ENCODE measurements at places on chromosomes 6 and 20.

GRCh38 chr6:14502551-14502950 lies 385.0 kb downstream of the CD83 start:
- DNase-seq, result no peak

GRCh38 chr20:62368392-62368975 lies 1.4 kb upstream of the LAMA5 start:
- no peak for DNase-seq

GRCh38 chr6:50390416-50390815 lies 322.9 kb upstream of the TFAP2D start:
- no peak for DNase-seq

GRCh38 chr6:107061125-107062020 lies 33.4 kb downstream of the MTRES1 start:
- DNase-seq, result no peak

DNA sequence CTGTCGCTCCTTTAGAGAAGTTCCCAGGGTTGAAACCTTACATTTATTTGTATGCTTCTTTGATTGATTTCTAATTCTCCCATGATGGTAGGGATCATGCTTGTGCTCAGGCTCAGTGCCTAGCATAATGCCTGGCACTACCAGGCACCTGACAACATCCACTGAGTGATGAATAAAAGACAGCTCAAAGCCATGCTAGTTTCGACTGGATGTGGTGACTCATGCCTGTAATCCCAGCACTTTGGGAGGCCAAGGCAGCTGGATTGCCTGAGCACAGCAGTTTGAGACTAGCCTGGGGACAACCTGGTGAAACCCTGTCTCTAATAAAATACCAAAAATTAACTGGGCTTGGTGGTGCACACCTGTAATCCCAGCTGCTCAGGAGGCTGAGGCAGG lies 11.6 kb upstream of the CD164 start:
- DNase-seq, result no peak

DNA sequence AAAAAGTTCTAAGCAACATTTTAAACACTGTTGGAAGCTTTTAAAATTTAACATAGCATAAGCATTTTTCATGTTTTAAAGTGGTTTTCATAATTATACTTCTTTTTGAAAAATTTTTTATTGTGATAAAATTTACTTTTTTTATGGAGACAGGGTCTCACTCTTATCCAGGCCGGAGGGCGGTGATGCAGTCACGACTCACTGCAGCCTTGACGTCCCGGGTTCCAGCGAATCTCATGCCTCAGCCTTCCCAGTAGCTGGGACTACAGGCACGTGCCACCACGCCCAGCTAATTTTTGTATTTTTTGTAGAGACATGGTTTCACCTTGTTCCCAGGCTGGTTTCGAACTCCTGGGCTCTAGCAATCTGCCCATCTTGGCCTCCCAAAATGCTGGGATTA lies 46.1 kb upstream of the TULP4 start:
- no peak for DNase-seq

- no peak for DNase-seq
Observed at GRCh38 chr6:149701714-149702113, 16.2 kb downstream of the LATS1 start.

DNA sequence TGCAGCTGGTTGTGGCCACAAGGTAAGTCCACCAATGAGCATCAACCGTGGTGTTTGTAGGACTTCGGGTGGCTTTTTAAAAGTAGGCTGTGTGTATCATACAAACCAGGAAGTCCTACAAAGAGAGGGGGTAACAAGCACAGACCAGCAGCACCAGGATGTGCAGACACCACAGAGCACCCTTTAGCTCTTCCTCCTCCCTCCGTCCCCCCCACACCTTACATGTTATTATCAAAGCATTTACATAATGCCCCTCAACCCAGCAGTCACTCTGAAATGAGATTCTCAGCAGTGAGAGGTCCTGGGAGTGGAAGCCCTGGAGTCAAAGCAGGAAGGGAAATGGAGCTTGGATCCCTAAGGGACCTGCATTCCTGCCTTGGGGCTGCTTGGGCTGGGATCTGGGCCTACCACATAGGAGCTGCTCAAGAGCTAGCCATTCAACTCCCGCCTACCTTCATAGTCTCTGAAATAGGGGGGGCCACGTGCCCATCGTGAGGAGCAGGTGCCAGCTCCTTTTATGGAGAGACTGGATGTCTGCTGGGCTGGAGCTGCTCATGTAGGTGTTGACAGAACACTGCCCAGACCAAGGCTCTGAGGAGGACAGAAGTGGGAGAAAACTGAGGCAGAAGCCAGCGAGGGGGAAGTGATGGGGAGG lies 90.6 kb downstream of the PSMB1 start:
- DNase-seq, result no peak
